Left renal cortex interstitium (tissue), 4 donors: ENCODE measurements at places on chromosomes 3 and 15. TPM values are rescaled to one million over a fixed set of nuclear protein-coding genes. Genes with fewer than 3 reads are reported as not detected.

Gene RTP3
- not detected for polyA plus RNA-seq

Gene SH3GL3
- 8.6 TPM for polyA plus RNA-seq

Gene REC114
- not detected for polyA plus RNA-seq

Gene FOXB1
- polyA plus RNA-seq: not detected

Gene PLCH1
- polyA plus RNA-seq: 10.4 TPM

Gene PSMD2
- 211 TPM for polyA plus RNA-seq

Gene SLC12A1
- polyA plus RNA-seq: 384 TPM

Gene IQSEC1
- 42.2 TPM for polyA plus RNA-seq

Gene SPTSSB
- polyA plus RNA-seq: 4.5 TPM

Gene SMCO1
- polyA plus RNA-seq: not detected

Gene CALML4
- polyA plus RNA-seq: 23.5 TPM

Gene CHD2
- polyA plus RNA-seq: 99.5 TPM

Gene ANKRD63
- 0.56 TPM for polyA plus RNA-seq

Gene EPHA3
- 5.1 TPM for polyA plus RNA-seq

Gene CCDC80
- polyA plus RNA-seq: 81.5 TPM

Gene HESX1
- 4.3 TPM for polyA plus RNA-seq

Gene CLCN2
- 16.3 TPM for polyA plus RNA-seq

Gene ITGA11
- 5.8 TPM for polyA plus RNA-seq

Gene TMEM207
- 15.4 TPM for polyA plus RNA-seq

Gene AQP9
- 0.39 TPM for polyA plus RNA-seq

Gene ABHD6
- 11.4 TPM for polyA plus RNA-seq

Gene SERINC4
- 0.66 TPM for polyA plus RNA-seq

Gene SLC9A9
- 7.3 TPM for polyA plus RNA-seq

Gene EXD1
- not detected for polyA plus RNA-seq

Gene BHLHE40
- polyA plus RNA-seq: 32.5 TPM

Gene CD276
- 163 TPM for polyA plus RNA-seq

Gene DAZL
- not detected for polyA plus RNA-seq

Gene GOLGA8G
- polyA plus RNA-seq: 0.22 TPM

Gene GABRR3
- polyA plus RNA-seq: not detected

Gene LRTM1
- polyA plus RNA-seq: not detected
